ENCODE measurements at places on chromosomes 12 and 14.
A peak's percentile ranks its signal among the peaks of the same experiment; 100 is the strongest.

GRCh38 chr12:113949321-113950305 lies 16.5 kb downstream of the RBM19 start:
- DNase-seq: no peak

DNA sequence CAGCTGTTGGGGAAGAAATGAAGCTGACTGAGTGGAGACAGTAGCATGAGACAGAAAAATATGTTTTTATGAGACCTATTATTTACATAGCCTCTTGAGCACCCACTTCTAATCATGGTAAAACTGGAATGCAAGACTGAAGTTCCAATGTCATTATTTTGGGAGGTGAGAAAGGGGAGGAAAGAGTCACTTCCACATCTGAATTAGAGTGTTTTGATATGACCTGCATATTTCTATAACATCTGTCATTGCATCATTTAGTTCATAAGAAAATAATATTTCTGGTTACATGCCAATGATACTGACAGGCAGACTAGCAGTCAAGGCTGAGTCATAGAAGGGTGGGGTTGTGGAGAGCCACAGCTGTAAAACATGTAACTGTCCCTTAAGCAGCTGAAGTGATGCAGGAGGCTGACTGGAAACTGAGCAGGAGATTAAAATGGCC lies 26.7 kb downstream of the NTN4 start:
- peak; percentile 86 for DNase-seq

DNA sequence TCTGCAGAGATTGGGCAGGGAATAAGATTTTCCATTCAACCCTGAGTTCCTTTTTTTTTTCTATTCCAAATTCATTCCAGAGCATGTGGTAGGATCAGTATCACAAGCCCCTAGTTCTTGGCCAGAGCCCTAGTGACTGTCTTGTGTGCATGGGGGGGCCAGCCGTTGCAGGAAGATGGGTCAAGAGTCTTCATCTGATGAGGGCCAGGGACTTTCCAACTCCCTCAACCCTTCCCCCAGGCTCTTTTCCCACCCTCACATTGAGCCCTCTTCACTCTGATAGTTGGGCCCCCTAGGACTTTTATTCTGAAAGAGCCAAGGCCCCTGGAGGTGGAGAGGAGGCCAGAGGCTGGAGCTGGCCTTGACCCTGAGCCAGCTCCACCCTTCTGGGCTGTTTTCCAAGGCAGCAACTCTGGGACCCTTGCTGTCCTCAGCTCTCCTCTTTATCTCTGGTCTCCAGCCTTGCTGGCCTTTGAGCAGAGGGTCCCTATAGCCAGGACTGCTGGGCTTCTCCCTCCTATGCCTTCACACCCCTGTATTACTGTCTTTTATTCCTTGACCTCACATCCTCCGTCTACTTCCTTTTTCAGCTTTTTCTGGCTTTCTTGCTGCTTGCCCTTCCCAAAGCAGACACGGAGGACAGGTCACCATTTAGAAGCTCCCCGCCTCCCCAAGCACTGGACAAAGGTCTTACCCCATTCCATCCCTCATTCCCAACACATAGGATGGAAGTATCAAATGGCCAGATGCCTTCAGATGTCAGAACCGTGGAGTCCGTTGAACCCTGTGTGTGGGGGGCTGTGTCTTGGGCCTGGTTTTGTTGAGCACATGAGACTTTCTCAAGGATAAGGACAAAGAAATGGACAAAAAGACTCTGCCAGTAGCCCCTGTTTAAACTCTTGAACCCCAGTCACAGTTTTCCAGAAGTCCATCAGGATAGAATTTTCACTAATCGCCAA lies 5.6 kb downstream of the RBP5 start:
- no peak for DNase-seq

DNA sequence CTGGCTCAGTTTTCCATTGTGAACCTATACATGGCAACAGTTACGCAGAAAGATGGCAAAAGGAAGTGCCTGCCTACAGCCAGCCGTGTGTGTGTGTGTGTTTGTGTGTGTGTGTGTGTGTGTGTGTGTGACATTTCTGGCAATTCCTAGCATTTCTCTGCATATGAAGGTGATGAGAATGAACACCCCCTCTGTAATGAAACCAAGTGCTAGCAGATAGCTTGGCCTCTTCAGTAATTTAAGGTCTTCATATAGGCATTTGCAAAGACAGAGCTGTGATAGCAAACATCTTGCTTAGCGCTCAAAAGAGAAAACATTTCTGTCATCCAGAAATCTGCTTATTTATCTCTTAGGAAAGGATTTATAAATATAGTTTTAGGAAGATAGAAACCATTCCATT lies 389.1 kb downstream of the AACS start:
- no peak for DNase-seq

GRCh38 chr12:74401966-74402365 lies 135.7 kb upstream of the ATXN7L3B start:
- no peak for DNase-seq

DNA sequence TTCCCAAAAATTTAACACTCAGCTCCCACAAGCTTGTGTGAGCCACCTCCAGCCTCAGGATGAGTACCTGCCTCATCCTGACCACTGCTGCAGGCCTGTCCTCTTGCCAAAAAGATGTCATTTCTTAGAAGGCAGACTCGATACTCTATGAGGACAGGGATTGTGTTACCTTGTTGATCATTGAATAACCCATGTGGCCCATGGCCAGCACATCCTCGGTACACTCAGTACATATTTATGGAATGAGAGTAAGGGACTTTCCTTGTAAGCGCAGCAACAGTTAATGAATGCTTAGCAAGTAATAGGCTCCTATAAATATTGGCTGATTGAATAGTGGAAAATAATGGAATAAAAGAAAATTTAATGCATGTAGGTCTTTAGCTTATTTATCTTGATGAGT lies 15.3 kb upstream of the DGLUCY start:
- no peak for DNase-seq

DNA sequence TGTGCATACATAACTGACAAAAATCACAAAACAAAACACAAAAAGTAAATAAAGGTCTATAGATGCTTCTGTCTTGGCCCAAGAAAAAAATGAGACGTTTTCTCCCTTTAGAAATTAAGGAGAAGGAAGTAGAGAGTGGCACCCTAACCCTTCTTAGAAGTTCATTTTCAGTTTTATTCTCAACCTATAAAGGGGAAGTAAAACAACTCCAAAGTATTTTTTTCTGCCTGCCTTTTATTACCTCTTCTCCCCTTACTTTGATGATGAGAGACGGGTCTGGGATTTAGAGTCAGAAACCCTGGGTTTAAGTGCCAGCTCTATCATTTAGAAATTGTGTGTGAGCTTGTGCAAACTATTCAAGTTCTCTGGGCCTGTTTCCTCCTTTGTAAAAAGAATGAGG lies 2.8 kb downstream of the PRIM1 start:
- DNase-seq: no peak

- DNase-seq: peak; percentile 3
These were observed 915.8 kb downstream of the VRK1 start for GRCh38 chr14:97713023-97713422.

DNA sequence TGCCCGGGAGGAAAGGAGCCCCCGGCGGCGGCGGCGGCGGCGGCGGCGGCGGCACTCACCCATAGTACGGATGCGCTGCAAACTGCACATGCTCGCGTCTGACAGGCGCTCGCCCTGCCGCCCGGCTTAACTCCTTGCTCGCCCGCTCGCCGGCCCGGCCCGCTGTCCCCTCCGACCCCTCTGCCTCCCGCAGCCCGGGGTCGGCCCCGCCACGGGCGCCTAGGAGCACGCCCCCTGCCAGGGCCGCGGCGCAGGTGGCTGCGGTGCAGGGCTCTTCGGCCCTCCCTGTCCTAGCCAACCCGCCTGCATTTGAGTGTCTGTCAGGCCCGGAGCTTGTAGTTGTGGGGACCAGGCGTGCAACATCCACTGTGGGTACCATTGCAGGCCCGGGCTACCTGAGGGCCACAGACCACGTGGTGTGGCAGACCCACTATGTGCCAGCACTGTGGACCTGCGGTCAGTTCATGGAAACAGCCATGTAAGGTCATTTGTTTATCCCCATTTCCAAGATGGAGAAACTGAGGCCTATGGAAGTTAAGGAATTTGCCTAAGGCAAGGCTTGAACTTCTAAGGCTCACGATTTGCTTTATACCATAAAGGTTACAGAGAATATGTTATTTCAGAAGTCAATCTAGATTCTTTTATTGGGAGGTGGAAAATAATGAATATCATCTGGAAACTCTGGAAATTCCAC lies 17.6 kb upstream of the PLEKHH1 start:
- DNase-seq: peak; percentile 53

- DNase-seq: no peak
These were observed 59.5 kb downstream of the CMAS start for GRCh38 chr12:22105542-22105941.

DNA sequence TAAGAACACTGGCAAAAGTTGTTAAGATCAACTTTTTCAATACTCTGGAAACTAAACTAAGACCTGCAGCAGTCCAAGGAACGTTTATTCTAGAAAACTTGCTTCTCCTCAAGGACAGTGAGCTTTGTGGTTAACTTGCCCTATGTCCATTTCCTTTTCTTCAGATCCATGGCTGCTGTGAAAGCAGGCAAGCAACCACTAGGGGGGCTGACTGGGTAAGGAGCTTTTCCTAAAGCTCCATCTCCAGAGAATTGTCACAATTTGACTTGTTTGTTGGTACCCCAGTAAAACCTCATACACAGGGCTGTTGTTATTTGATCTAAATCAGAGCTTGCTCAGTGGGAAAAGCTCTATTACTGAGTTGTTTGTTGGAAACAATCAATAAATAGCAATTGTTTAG lies 10.1 kb upstream of the RPL10L start:
- no peak for DNase-seq

GRCh38 chr12:114868995-114869834 lies 185.2 kb upstream of the TBX3 start:
- DNase-seq: peak; percentile 72

DNA sequence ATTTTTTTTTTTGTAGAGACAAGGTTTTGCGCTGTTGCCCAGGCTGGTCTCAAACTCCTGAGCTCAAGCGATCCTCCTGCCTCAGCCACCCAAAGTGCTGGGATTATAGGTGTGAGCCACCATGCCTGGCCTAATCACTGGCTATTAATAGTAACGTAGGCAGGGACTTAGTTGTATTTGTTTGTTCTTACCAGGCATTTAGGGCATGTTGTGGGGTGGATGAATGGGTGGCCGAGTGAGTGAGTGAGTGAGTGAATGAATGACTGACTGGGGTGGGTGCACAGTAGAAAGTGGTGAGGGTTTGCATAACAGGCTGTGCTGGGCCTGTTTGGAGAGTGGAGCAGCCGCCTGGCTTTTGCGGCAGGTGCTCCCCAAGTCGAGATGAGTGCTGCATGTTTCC lies 87.0 kb downstream of the FOXN4 start:
- DNase-seq: no peak

GRCh38 chr14:56183631-56184157 lies 65.5 kb downstream of the PELI2 start:
- DNase-seq: peak; percentile 37

GRCh38 chr14:94904636-94905035 lies 134.7 kb upstream of the GSC start:
- peak; percentile 65 for DNase-seq

GRCh38 chr14:36513012-36513420 lies 7.0 kb downstream of the NKX2-1 start:
- no peak for DNase-seq

- DNase-seq: no peak
These were observed 379.0 kb downstream of the NPAS3 start for GRCh38 chr14:33317675-33318074.

GRCh38 chr12:52235001-52235764 lies 2.1 kb downstream of the KRT7 start:
- DNase-seq: peak; percentile 66

DNA sequence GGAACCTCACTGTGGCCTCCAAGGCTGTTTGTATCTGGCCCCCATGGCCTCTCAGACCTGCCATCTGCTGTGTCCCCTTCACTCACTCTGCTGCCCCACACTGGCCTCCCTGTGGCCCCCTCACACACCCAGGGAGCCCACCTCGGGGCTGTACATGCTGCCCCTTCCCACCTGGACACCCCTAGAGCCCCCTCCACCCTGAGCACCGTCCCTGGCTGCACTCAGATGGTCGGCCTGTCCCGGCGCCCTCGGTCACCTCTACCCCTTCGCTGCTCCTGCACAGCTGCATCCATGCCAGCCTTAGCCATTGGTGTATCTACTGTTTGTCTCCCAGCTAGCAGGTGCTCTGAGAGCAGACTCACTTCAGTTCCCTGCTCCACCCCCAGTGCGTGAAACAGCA lies 144.4 kb downstream of the RIMBP2 start:
- no peak for DNase-seq

DNA sequence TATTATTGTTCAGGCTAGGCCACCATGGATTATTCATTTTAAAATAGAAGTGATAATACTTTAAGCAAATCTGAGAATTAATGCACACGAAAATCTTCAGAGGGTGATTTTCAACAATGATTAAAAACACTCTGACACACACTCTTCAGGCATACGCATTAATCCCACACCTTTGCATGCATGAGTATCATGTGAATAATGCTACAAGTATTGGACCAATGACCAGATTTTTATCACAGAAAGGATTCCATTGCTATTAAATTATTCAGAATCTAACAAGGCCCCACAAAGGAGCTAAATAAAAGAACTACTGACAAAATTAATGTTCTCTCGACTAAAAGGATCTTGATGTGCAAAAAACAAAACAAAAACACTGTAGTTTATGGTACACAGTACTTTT lies 11.1 kb downstream of the EPS8 start:
- DNase-seq: peak; percentile 82

- peak; percentile 16 for DNase-seq
These were observed 784.1 kb upstream of the TBX3 start for GRCh38 chr12:115468087-115468510.

- DNase-seq: peak; percentile 74
These were observed 2.2 kb upstream of the PPTC7 start for GRCh38 chr12:110585231-110585799.

DNA sequence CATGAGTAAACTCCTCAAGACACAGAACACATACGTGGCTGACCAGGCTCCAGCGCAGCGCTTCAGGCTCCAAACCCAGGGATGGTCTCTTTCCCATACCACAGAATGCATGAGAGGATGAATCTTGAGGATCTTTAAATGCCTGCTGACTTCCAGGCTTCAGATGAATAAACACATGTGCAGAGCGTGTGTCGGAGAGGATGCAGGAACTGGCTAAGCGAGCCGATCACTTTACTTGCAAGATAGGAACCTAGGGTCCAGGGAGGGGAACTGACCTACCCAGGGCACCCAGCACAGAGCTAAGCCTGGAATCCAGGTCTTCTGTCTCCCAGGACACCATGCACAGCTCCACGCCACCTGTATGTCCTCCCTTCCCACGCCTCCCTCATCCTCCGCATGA lies 209.8 kb downstream of the BCL11B start:
- no peak for DNase-seq

GRCh38 chr12:5633106-5633505 lies 201.2 kb downstream of the NTF3 start:
- DNase-seq: no peak

DNA sequence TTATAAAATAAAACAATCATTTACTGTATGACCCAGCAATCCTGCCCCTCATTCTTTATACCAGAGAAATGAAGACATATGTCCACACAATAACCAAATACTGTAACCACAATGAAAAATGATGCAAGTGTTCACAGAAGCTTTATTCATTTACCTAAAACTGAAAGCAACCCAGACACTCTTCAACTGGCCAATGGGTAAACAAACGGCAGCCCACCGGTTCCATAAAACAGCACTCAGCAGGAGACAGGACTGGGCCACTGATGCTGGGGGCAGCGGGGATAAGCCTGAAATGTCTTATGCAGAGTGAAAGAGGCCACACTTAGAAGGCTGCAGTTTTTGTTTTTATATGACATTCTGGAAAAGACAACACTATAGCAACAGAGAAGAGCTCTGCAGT lies 15.1 kb downstream of the DDX51 start:
- no peak for DNase-seq
